Activated naive CD4-positive, alpha-beta T cell treated with anti-CD3 and anti-CD28 coated beads for 36 hours (primary cell): ENCODE measurements at places on chromosomes 1 and 21. TPM values are rescaled to one million over a fixed set of nuclear protein-coding genes. Genes with fewer than 3 reads are reported as not detected.

Gene C1orf185
- not detected for total RNA-seq

DNA sequence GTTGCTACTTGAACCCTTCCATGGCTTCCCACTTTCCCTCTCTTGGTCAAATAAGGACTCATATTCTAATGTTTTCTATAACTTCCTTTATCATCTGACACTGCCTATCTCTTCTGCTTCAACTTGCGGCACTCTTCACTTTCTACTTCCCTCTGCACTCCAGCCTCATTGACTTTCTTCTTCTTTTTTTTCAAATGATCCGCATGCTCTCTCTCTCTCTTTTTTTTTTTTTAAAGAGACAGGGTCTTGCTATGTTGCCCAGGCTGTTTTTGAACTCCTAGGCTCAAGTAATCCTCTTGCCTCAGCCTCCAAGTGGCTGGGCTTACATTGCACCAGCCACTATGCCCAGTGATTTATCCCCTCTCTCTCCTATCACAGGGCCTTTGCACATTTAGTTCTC is 7.3 kb upstream of the IL10 start:
- no peak for DNase-seq

DNA sequence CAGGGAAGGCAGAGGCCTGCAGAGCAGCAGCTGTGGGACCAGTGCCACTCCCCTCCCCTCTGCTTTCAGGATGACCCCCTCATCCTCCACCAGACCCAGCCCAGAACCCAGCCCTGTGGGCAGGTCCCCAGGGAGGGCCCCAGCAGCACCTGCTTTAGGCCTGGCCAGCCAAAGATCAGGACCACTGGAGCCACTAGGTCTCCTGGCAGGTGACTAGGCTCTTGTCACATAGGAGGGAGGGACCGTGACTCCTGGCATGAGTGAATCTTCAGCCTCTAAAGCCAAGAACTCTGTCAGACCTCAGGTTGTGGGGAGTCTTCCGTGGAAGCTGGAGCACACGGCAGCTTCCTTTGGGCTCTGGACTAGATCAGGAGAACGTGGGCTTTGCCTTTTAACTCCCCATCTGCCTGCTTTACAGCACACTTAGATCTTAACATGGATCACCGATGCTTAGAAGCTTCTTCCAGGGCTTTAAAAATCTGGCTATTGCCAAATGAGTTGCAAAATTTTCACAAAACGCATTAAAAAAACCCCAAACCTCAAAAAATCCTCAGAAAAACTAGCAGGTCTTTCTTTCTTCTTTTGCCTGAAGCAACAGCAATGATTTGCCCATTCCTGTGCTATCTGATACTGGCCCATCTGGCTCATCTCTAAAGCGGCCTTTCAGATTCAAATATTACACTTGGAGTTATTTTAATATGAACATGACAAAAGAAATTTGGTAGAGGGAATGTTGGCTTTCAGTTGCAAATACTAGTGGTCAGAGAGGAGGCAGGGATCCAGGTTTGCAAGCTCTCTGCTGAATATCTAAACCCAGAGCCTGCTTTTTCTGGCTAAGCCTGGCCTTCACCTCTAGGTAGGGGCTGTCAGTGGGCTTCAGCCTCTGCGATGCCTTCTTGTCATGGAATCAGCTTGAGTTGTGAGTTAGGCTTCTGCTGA is 235.2 kb downstream of the SDCCAG8 start:
- DNase-seq = no peak

DNA sequence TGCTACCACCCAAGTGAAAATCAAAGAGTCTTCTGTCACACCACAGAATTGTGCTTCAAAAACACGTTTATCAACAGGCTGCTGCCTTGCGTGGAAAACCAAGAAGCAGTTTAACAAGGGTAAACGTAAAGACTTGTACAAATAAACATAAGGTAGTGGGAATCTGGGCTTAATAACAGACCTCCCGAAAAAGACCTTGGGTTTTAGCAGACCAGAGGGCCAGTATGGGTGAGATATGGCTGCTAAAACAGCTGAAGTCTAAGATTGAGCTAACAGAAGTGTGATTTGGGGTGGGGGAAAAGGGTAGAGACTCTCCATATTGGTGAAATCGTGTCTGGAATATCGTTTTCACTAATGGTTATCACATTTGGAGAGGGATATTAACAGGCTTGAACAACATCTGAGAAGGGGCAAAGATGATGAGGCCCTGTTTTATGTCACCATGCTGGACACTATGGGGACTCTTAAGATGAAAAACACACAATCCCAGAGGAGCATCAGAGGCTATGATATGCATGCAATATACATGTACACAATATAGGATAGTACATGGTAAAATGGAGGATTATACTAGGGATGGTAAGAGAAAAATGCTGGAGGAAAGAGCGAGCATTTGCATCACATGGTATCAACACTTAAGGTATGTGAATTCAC is 1.4 kb downstream of the MOV10 start:
- DNase-seq = no peak

Gene FCRL2
- not detected for total RNA-seq

Gene AURKAIP1
- 108 TPM for total RNA-seq

Gene RXFP4
- total RNA-seq = 0.29 TPM

- no peak for DNase-seq
Observed at GRCh38 chr1:151062741-151063371, 2.7 kb downstream of the MLLT11 start.

DNA sequence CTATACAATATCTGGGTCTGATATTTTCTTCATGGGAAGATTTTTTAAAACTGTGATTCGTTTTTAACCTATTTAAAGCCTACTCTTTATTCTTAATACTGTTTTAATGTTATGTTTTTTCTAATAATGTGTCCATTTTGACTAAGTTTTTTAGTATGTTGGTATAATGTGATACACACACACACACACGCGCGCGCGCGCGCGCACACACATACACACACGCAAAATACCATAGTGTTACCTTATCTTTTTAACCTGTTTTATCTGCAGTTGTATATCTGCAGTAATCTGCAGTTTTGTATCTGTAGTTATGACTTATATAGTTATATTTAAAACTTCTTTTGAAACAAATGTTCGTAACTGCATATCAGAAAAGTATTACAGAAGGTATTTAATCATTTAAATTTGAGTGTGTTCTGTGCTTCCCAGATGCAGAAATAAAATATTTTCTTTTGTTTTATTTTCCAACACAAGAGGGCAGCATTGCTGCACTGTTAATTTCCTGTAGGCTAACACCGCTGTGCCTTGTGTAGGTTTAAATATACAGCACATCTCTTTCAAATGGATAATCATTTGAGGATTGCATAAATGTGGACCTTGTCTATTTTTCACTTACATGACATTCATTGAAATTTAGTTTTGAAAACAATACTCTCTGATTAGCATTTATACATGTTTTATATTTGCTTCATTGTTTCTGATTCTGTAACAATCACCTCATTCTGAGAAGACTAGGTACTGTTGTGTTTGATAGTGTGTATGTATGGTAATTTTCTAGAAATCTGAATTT is 166.1 kb downstream of the PDE4B start:
- DNase-seq = peak; percentile 27

DNA sequence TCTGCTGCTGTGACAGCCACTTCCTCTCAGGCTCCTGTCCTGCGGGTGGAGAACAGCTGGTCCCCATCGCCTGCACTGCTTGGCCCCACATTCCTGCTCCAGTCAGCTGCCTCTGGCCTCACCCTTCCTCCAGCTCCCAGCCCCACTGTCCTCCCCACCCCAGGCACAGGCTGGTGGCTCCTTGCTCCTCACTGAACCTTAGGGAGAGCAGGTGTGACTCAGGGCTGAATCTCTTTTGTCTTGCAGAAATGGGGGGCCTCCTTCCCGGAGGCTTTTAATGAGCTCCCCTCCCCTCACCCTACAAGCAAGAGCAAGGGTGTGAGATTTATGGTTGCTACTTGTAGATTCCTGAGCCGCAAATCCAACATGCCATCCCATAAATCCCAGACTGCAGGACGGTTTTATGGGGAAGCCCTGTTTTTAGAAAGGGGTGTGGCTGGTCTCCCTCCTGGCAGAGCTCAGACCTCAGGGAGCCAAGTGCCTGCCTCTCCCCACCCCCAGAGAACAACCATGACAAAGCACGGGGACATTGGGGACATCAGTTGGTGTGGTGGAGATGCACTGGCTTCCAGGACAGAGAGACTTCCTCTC is 15.2 kb downstream of the CDK18 start:
- no peak for DNase-seq

Gene FCGR3B
- not detected for total RNA-seq

GRCh38 chr1:158290321-158290844 is 660 bp downstream of the CD1C start:
- no peak for DNase-seq

- no peak for DNase-seq
Observed at GRCh38 chr1:168656485-168656884, 72.5 kb downstream of the DPT start.

Gene MROH9
- not detected for total RNA-seq

- DNase-seq = no peak
Observed at GRCh38 chr1:29936031-29936544, 699.8 kb downstream of the PTPRU start.
